Esophagus squamous epithelium (tissue), 5 donors: ENCODE measurements at places on chromosomes 12 and 14.

DNA sequence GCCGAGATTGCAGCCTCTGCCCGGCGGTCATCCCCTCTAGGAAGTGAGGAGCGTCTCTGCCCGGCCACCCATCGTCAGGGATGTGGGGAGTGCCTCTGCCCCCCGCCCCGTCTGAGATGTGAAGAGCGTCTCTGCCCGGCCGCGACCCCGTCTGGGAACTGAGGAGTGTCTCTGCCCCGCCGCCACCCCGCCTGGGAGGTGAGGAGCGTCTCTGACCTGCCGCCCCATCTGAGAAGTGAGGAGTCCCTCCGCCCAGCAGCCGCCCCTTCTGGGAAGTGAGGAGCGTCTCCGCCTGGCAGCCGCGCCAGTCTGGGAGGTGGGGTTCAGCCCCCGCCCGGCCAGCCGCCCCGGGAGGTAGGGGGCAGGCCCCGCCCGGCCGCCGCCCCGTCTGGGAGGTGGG is 544.0 kb downstream of the CCER1 start:
- no peak for DNase-seq

DNA sequence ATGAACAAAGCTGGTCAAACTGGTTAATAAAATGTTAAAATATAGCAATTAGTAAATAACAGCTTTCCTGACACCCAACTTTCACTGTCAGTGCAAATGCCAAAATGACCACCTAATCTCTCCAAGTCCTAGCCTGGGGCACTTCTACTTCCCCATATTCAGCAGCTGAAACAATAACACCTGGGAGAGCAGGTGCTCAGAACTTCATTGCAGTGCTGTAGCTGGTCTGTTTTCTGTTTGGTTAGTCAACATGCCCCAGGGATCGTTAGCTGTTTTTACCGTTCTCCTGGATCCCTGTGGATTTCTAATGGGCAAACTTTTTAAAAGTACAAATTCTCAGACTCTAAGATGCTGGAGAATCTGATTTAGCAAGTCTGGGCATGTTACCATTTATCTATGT is 759.7 kb downstream of the GALC start:
- no peak for DNase-seq

DNA sequence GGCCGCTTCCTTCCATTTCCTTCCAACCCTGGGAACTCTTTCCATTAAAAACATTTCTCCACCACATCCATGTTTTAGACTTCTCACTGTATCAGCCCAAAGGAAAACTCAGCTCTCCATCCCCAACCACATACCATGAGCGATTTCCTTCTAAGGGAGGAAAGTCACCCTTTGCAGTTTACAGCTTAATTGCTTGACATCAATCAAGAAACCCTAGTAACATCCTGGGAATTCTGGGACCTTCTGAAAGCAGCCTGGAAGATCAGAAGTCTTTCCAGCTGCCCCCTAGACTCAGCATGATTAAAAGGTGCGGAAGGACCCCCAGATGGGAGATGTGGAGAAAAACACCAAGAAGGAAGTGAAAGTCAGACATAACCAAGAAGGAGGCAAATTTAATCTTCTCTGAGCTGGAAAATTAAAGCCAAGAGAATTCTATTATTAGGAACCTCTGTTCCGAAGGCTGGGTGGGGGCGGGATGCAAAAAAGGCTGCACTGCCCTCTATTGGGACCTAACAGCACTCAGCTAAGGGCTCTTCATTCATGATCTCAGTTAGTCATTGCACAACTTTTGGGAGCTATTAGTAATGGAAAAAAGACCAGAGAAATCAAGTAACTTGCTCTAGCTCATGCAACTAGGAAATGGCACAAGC is 73.3 kb upstream of the PLXNC1 start:
- DNase-seq = no peak

GRCh38 chr14:84071061-84071460 is 1458.9 kb upstream of the FLRT2 start:
- DNase-seq = no peak

- no peak for DNase-seq
These were observed at the start of gene NFE2 for GRCh38 chr12:54300732-54301427. Gene NFE2 (minus strand): TSS chr12:54301015. CDS start chr12:54295248, 5,767 bp downstream.

GRCh38 chr12:30269496-30269895 is 426.2 kb downstream of the IPO8 start:
- DNase-seq = no peak

DNA sequence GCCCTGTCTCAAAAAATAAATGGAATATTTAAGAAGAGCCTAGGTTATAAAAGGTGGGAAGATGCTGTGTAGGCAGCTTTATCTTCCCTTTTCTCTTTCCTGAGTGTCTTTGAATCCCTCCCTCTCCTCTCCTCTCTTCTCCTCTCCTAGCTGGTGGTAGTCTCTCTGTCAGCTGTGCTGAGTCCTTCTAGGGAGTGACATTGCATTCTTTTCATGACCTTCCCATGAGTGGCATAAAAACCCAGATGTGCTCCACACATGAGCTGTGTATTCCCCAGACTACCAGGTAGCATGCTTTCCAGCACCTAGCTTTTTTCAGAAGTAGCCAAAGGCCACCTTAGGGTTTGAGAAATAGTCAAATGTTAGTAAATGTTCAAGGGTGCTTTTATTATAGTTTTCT is 23.6 kb downstream of the SAMD4A start:
- DNase-seq = no peak

GRCh38 chr12:51593539-51593938 is 2.5 kb downstream of the SCN8A start:
- DNase-seq = no peak

DNA sequence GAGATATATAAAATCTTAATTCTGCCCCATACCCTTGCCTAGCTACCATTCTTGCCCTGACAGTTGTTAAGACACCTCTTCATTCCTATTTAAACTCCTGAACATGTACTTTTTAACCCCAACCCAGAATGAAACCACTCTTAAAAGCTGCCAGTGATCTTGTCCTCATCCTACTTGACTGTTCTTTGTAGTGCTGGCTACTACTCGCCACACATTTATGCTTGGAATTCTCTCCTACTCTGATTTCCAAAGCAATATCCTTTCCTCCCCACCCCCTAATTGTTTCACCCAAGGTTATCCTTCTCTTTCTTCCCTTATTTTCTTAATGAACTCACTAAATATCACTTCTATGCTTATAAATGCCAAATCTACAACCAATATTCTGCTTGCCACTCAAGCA is 4.1 kb downstream of the NFYB start:
- no peak for DNase-seq
